ENCODE measurements at places on chromosomes 12 and 14.

DNA sequence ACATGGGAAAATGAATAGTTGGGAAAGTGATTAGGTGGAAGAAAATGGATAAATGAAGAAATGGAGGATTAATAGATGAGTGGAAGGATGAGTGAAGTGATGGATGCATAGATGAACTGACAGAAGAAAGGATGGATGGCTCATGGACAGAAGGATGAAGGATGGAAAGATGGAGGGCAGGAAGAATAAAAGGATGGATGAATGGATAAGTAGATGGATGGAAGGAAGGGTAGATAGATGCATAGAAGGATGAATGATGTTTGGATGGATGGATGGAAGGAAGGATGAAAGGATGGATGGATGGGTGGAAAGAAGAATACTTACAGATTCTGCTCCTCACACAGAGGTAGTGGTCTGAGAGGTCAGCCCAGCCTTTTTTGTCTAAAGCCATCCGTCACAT is 35.8 kb upstream of the CHGA start:
- DNase-seq = no peak

DNA sequence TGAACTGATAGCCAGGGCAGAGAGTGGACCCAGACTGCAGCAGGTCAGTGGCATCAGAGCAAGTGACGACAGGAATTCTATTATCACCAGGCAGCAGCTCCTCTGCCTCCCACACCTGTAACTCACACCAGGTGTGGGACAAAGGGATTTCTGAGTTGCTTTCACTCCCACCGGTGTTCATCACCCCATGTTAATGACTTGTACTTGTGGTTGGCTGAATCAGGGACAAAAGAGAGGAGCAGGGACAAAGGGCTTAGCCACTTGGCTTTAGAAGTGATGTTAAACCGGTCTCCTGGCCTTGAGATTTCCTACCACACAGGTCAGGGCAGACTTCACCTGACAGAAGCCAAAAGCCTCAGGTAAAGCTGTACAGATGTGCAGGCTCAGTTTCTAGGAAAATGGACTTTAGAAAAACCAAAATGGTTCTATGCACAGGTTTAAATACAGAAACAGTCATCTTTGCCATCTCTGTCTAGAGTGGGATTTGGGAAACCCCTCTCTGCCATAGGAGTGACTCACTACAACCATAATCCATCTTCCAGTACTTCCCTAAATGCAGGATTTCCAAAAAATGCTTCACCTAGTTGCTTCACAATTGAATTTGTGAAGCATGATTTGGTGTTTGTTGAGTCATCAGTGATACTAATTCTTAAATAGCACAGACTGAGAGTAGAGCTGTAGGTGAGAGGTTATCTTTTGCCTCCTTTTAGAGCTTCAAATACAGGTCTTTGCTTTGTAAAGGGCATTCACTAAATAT is 158.5 kb downstream of the PRKCH start:
- DNase-seq = no peak

- no peak for DNase-seq
Measured at GRCh38 chr12:116430911-116431565, 128.1 kb upstream of the MAP1LC3B2 start.

DNA sequence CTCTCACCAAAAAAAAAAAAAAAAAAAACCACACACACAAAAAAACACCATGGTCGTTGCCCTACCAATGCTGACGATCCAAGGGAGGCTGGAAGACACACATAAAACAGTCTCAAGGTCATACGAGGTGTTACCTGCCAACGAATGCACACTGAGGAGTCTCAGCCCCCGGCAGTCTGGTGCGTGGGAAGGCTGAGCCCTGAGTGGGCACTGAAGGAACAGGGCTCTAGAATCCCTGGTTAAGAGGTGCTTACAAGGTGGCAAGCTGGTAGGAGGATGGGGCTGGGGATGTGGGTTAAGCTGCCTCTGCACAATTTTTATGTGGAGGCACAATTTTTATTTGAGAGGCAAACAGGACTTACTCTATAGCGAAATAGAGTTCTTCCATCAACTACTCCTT is 7.9 kb downstream of the LTBP2 start:
- DNase-seq = no peak

- DNase-seq = peak; percentile 62
Measured at GRCh38 chr12:22443379-22444316, 100.7 kb downstream of the C2CD5 start.

- DNase-seq = no peak
Measured at GRCh38 chr12:112122823-112123690, 2.3 kb upstream of the TRAFD1 start.

DNA sequence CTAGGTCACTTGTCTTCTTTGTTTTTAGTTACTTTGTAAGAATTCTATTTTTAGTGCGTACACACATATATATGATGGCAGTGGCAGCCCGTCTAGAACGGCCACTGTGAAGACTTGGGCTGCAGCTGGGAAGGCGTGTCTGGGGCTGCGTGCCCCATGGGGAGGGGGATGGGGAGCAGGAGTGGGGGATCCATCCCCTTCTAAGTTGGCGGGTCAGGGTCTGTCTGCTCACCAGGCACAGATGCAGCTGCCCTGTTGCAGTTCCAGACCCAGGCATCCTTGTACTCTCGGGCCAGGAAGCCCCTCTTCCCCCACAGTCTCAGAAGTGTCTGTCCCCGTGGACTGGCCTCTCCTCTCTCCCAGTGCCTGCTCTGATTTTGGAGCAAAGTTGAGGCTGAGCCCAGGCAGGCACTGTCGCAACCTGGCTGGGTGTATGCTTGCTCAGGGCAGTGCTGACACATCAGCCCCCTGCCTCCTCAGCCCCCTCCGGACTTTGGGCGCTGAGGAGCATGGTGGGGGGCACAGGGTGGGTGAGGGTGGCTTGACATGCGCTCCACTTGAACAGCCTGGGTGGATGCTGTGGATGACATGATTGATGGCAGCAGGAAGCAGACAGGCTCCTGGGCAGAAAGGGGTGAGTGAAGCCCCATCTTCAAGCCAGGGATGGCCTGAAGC is 271.2 kb upstream of the NAV3 start:
- no peak for DNase-seq

- DNase-seq = no peak
Measured at GRCh38 chr12:100953217-100953616, 158.6 kb downstream of the ANO4 start.

DNA sequence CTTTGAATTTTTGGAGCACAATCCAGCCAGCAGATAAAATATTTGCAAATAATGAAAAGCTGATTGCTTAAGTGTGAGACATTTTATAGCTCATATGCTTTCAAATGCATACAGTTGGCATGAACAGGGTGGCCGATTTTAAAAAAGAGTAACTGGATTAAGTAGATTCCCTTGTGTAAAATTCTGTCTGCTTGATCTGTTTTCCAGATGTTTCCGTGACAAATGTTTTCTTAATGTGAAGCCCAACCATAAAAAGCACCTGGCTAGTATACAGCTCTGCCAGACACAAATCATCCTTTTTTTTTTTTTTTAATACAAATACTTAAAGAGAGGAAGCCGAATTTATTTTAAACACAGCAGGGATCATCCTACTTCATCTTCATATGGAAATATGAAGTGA is 440.7 kb downstream of the CCER1 start:
- DNase-seq = no peak

- no peak for DNase-seq
Measured at GRCh38 chr14:29911810-29912209, 15.8 kb downstream of the PRKD1 start.

DNA sequence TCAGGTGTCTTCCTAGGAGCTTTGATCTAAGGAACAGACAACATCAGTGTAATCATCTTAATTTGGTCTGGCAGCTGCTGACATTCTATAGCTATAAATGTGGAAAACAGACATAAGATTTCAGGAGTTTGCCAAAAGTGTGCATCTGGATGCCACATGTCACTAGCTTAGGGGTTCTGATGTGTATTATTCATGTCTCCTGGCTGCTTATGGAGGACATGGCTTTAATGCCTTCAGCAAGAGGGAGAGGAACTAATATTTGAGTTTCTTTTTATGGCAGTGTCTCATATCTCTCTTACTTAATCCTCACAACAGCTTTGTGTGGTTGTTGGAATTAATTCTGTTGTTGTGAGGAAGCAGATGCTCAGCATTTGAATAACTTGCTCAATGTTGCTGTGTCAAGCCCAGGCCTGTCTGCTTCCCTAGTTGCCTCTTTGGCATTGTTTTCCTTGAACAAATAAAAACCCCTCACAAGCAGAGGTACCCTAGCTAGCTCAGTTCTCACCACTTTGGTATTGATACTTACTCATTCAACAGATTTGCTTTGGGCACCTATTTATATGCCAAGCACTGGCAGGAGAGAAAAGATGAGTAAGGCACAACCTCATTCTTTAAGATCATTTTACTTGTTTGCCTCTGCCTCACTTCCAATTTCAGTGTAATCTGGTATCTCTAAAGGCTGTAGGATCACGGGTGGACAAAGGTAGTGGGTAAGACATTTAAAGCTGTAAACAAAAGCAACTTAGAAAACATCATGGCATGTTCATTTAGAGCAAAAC is 39.8 kb upstream of the EID3 start:
- no peak for DNase-seq

- no peak for DNase-seq
Measured at GRCh38 chr14:92144708-92145107, 22.9 kb downstream of the CPSF2 start.

GRCh38 chr12:111887926-111888745 is 46.1 kb downstream of the MAPKAPK5 start:
- DNase-seq = no peak

DNA sequence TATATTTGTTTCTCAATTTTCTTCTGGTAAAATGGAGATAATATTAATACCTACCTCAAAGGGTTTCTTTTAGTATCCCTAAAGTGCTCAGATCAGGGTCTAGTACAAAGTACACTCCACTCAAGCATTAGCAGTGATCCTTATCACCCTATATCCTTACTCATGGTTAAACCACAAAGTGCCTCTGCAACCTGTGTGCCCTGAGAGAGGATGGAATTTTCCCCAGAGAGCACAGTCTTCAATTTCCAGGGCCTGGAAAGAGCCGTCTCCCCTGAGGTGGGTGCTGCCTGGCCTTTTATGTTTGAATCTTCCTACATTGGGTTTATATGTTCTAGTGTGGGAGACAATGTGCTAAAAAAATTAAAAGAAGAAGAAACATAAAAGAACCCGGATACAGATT is 183.1 kb upstream of the FBXO33 start:
- no peak for DNase-seq

GRCh38 chr12:114847441-114848035 is 163.6 kb upstream of the TBX3 start:
- no peak for DNase-seq

- DNase-seq = peak; percentile 47
Measured at GRCh38 chr12:5166976-5167375, 123.3 kb downstream of the KCNA5 start.

GRCh38 chr14:47539031-47539461 is 136.4 kb downstream of the MDGA2 start:
- DNase-seq = no peak

GRCh38 chr12:50081096-50081808 is 3.9 kb upstream of the SMARCD1 start:
- DNase-seq = no peak

- peak; percentile 82 for DNase-seq
Measured at GRCh38 chr14:61537563-61538463, 157.5 kb upstream of the HIF1A start.

DNA sequence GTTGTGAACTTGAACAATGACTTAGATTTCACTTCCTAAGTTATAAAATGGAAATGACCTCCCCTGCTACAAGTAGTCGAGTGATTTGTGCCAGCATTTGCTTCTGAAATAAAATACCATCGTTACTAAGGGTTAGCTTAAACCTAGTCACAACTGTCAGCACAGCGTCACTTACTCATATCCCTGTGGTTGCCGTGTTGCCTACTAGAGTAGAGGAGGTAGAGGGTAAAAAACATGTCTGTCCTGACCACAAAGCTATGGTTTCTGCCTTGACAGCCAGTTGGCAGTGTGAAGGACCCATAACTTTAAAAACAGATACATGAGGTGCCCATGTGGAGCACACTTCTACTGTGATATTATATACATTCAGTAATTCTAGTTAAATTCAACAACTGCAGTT is 234.2 kb upstream of the RGS6 start:
- no peak for DNase-seq

DNA sequence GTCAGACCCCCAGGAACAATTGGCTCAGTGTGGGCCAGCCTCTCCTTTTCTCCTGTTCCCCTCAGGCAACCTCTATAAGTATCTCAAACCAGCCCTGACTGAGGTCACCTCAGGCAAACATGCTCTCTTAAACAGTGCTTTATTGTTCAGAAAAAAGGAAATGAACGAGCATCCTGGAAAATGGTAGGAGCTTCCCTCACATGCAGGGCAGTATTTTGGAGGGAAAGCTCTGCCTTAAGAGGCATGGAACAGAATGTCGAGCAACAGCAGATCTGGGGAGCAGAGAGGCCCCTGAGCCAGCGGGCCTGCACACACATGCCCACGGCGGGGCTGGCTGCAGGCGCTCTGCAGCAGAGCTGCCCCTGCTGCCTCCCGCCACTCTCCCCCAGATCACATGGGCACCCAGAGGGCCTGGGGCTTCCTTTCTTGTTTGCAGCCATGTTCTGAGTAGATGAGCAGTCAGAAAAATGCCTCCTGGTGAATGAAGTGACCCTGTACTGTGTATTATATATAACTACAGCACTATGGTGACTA is 42.0 kb downstream of the MOK start:
- DNase-seq = peak; percentile 10

DNA sequence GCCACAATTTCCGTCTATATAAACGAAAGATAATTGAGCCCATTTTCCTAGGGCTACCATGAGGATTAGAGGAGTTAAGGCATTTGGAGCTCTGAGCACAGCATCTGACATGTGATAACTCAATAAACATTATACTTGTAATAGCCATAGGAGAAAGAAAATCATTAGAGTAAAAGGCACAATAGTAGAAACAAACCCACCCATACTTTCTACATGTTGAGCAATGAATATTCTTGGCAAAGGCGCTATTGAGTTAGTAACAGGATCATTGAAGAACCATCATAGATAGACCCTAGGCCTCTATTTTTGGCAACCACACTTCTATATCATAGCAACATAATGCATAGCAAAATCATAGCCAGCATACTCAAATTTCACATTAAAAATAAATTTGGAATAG is 664.1 kb downstream of the NOVA1 start:
- no peak for DNase-seq

DNA sequence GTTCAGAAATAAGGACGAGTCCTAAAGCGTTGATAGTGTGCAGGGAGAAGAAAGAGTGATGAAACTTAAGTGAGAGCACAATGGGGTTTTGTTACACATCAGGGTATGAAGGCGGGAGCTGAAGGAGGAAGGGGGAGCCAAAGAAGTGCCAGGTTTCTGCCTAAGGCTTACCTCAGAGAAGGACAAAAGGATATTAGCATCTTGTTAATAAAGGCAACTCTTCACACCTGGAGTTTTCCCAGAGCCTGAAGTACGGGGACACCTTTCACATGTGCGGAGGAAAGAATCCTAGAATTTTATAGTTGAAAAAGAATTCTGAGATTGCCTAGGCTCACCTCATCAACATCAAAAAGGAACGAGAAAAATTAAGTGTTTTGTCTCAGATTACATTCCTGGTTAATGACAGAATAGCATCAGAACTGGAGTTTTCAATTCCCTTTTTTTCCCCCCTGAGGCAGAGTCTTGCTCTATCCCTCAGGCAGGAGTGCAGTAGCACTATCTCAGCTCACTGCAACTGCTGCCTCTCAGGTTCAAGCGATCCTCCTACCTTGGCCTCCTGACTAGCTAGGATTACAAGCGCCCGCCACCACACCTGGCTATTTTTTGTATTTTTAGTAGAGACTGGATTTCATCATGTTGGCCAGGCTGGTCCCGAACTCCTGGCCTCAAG is 2.2 kb upstream of the SAV1 start:
- no peak for DNase-seq
